ENCODE measurements at places on chromosomes 4 and X.

DNA sequence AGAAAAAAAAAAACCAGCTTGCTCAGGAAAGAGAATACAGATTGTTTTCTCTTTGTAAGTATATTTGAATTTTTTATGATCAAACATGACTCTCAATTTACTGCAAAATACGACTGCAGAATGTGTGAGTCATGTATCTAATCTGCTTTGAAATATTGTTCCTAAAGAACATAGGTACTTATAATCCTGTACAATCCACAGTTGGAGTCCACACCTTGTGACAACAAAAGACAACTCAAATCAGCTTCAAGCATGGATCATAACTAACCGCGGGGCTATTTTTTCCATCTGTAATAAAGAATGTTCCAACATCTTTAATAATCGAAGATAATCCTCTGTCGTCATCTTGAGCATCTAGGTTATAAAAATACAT lies 77.8 kb upstream of the STIM2 start:
- no peak for DNase-seq

GRCh38 chrX:38561951-38562719 lies 793 bp downstream of the TSPAN7 start:
- DNase-seq, result peak; percentile 23

DNA sequence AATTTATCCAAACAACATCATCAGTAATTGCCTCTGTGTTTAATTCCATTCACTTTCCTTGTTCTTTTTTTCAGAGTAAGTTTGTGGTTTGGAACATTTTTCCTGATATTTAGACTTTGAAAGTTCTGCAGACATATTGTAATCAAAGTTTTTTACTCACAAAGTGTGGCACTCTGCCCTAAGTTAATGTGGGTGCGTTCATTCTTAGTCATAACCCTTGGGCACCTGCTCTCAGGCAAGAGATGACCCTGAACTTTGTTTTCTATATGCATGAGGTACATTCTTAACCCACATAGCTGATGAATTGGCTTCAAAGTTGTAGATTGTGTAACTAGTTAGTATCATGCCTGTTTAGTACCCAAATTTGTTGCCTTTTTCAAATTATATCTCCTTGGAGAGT lies 424.3 kb downstream of the GRXCR1 start:
- DNase-seq, result no peak

GRCh38 chr4:129926936-129927335 lies 831.0 kb downstream of the C4orf33 start:
- no peak for DNase-seq

Data from Daoy (cell line).